Mammary epithelial cell (primary cell): ENCODE measurements at places on chromosomes 2 and 18. TPM values are rescaled to one million over a fixed set of nuclear protein-coding genes. Genes with fewer than 3 reads are reported as not detected.
A peak's percentile ranks its signal among the peaks of the same experiment; 100 is the strongest.

DNA sequence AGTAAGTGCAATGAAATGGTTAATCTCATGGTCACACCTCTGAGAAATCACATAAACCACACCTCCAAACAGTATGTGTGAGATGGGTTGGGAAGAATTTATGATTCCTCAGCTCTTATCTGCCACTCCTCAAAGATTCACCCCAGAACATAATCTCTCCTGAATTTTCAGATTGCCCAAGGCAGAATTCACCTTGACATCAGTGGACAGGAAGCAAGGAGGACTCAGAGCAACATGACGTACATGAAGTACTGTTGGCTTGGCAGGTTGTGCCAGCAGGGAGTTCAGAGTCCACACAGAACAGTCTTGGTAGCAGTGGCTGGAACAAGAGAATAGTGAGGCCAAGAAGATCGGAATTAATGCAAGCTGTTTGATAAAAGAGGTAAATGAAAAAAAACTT is 31.7 kb upstream of the CYBRD1 start:
- DNase-seq, result peak; percentile 31

DNA sequence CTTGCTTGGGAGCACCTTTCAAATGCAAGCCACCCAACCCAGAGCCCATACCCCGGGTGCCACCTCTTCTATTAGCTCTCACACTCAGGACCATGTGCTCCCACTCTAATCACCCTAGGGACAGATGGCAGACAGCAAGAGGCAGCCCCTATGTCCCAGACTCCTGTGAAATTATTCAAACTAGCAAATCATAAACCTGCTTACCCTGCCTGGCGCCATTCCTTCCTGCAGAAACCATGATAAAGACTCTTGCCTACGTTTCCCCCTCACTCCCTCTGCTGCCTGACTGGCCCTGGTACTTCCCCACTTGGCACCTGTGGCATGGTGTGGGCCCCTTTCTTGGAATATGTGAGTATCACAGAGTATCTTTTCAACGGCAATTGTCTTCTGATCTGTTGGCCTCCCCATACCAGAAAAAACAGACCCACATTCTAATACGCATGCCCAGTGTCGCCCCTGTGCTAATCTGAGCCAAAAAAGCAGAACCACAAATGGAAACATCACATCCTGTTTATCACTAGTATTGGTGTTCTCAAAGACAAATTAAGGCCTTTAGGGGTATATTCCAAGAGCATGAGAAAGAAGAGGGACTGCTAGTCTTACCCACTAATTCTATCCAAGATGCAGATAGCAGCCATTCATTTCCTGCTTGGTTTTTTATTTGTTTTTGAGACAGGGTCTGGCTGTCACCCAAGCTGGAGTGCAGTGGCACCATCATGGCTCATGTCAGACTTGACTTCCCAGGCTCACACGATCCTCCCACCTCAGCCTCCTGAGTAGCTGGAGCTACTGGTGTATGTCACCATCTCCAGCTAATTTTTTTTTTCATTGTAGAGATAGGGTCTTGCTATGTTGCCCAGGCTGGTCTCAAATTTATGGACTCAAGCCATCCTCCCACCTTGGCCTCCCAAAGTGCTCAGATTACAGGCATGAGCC is 44.1 kb upstream of the TTC39C start:
- no peak for DNase-seq

- DNase-seq, result no peak
Observed at GRCh38 chr2:129080715-129081476, 762.2 kb upstream of the HS6ST1 start.

DNA sequence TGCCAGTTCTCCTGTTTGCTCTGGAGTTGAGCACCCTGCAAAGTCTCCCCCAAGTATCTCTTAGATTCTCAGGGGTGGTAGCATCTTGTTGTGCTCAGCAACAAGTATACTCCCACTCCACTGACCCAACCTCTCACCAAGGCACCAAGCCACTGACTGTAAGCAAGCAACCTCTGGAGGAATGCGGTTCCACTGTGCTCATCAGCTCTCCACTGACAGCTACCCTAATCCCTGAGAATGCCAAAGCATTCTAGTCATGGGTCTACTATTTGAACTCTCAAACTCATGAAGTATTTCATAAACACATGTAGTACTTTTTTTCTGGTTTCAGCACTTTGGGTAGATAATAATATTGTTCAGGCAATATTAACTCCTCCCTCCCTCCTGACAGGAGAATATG is 170.0 kb downstream of the EPHA4 start:
- DNase-seq, result no peak

DNA sequence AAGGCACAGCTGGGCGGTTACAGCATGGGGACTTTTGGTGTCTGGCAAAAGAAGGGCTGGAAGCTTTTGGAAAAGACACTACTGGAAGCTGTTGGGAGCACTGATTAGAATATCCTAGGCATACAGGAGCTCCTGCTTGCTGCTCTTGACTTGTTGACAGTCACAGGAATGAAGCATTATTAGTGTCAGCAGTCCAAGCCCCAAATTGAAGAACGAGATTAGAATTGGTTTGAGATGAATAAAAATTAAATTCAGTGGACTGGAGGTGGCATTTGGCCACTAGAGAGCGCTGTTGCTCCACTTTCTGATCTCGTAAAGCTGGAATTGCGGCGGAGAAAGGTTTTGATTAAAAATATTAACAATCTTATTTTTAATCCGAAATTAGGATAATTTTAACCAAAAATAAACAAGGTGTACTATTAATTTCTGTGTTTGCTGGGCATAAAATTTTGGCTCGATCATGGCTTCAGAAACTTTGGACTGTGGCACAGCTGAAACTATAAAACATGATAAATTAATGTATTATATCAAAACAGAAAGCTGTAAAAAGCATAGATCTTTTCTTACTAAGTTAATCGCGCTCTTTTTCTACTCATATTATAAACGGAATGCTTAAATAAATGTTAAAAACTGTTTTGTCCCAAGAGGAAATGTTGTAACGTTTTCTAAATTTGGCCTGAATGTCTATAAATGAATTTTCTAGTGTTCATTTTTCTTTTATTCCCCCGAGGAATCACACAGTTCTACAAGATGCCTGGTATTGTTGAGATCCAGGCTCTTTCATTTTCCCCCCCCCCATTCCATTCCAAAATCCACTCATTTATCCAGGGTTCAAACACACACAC is 2.4 kb upstream of the HOXD8 start:
- DNase-seq, result no peak

DNA sequence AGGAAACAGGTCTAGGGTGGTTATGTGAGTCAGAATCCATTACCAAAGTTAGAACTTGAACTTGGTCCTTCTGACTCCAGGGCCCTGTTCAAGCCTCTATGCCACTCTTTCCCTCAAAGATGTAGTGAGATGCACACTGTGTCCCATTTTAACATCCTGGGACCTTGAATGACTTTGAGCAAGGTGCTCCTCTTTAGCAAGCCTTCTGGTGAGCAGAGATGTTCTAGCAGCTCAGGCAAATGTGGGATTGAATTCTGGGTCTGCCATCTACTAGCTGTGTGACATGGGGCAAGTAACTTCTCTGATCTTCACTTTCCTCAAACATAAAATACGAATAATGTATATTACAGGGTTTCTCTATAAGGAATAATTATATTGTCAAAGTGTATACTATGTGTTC is 294.0 kb upstream of the CXCR4 start:
- no peak for DNase-seq

GRCh38 chr18:60593249-60593648 is 220.7 kb upstream of the MC4R start:
- DNase-seq, result no peak

- peak; percentile 48 for DNase-seq
Observed at GRCh38 chr2:174593574-174594203, 3.9 kb downstream of the WIPF1 start.

The GPR45 gene
- total RNA-seq, result not detected in 2 replicates

The CLEC4F gene
- not detected in 2 replicates for total RNA-seq

The MOCOS gene
- 17.3 TPM for total RNA-seq

The TCF23 gene
- not detected for total RNA-seq

The DYNAP gene
- total RNA-seq, result not detected
